OCI-LY7 (cell line): ENCODE measurements at places on chromosomes 2 and 18. TPM values are rescaled to one million over a fixed set of nuclear protein-coding genes. Genes with fewer than 3 reads are reported as not detected.

The FAM161A gene
- 4.6 and 6.3 TPM in 2 replicates for total RNA-seq

The GULP1 gene
- not detected in 2 replicates for total RNA-seq

The IL1R1 gene
- total RNA-seq: not detected in 2 replicates

The ASAP2 gene
- 0.07 and 0.27 TPM in 2 replicates for total RNA-seq

The SAG gene
- not detected in 2 replicates for total RNA-seq

The AOX1 gene
- 0.06 and 0.07 TPM in 2 replicates for total RNA-seq

The IL1F10 gene
- not detected in 2 replicates for total RNA-seq

The C1D gene
- 36.3 and 37.9 TPM in 2 replicates for total RNA-seq

The SERPINB13 gene
- not detected in 2 replicates for total RNA-seq

The CHST10 gene
- total RNA-seq: 13.5 and 15.0 TPM in 2 replicates

The FBXO36 gene
- total RNA-seq: 2.6 and 2.9 TPM in 2 replicates

The CSRNP3 gene
- 1.3 and 1.4 TPM in 2 replicates for total RNA-seq

The REG1A gene
- total RNA-seq: not detected in 2 replicates

The ADRA2B gene
- total RNA-seq: 0.11 TPM in 1 of 2 replicates, not detected in the other

The IL36B gene
- total RNA-seq: not detected in 2 replicates

The KCNJ13 gene
- not detected in 2 replicates for total RNA-seq

The TUBA3E gene
- total RNA-seq: not detected in 2 replicates

The DSG4 gene
- total RNA-seq: not detected in 2 replicates

The STPG4 gene
- total RNA-seq: 0.68 and 0.72 TPM in 2 replicates

The ARL6IP6 gene
- 58.3 and 61.8 TPM in 2 replicates for total RNA-seq

The NCKAP1 gene
- total RNA-seq: 0.55 and 1.7 TPM in 2 replicates

The PTMA gene
- 3,053 and 3,088 TPM in 2 replicates for total RNA-seq

The RNF181 gene
- 95.1 and 97.8 TPM in 2 replicates for total RNA-seq

The DBI gene
- total RNA-seq: 309 and 338 TPM in 2 replicates

The LYPD6 gene
- not detected in 2 replicates for total RNA-seq

The HOXD10 gene
- total RNA-seq: not detected in 2 replicates

The HOXD8 gene
- not detected in 2 replicates for total RNA-seq

The TPO gene
- total RNA-seq: not detected in 2 replicates

The TMEM163 gene
- 0.31 and 0.51 TPM in 2 replicates for total RNA-seq

The ACTG2 gene
- not detected in 2 replicates for total RNA-seq

The DOK6 gene
- not detected in 2 replicates for total RNA-seq

The FEV gene
- total RNA-seq: not detected in 2 replicates

The EVX2 gene
- not detected in 2 replicates for total RNA-seq

The REG1B gene
- not detected in 2 replicates for total RNA-seq

The RGPD4 gene
- total RNA-seq: not detected in 2 replicates

The DSG1 gene
- total RNA-seq: not detected in 2 replicates

The CNRIP1 gene
- not detected in 2 replicates for total RNA-seq

The RFTN2 gene
- not detected in 2 replicates for total RNA-seq

The ANKRD62 gene
- total RNA-seq: 7.1 and 7.3 TPM in 2 replicates

The TRABD2A gene
- total RNA-seq: 1.6 and 1.8 TPM in 2 replicates

The LYPD1 gene
- total RNA-seq: 1.4 and 2.0 TPM in 2 replicates

The PROM2 gene
- total RNA-seq: 1.2 TPM in 1 of 2 replicates, not detected in the other

The CD207 gene
- not detected in 2 replicates for total RNA-seq

The MALT1 gene
- total RNA-seq: 18.5 and 20.4 TPM in 2 replicates

The SCTR gene
- not detected in 2 replicates for total RNA-seq

The RAB6C gene
- total RNA-seq: not detected in 2 replicates

The IL18R1 gene
- total RNA-seq: not detected in 2 replicates
